GM19239 (cell line): ENCODE measurements at places on chromosomes 5 and 9.

DNA sequence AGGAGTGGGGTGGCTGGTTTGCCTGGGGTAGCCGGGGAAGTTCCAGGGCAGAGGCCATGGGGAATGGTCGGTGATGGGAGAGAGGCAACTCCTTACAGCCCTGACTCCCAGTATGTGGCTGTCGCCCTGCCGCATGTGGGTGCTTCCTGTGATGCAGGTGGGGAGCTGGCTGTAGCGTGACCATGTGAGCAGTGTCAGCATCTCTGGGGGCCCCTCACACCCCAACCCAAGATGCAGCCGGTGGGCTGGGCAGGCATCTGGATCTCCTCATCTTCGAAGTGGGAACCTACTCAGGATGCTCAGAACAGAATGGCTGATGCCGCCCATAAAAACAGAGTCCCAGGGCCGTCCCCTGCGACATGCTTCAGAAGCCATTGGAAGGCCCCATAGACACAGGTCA, 45.0 kb downstream of the BARX1 start:
- DNase-seq = no peak

DNA sequence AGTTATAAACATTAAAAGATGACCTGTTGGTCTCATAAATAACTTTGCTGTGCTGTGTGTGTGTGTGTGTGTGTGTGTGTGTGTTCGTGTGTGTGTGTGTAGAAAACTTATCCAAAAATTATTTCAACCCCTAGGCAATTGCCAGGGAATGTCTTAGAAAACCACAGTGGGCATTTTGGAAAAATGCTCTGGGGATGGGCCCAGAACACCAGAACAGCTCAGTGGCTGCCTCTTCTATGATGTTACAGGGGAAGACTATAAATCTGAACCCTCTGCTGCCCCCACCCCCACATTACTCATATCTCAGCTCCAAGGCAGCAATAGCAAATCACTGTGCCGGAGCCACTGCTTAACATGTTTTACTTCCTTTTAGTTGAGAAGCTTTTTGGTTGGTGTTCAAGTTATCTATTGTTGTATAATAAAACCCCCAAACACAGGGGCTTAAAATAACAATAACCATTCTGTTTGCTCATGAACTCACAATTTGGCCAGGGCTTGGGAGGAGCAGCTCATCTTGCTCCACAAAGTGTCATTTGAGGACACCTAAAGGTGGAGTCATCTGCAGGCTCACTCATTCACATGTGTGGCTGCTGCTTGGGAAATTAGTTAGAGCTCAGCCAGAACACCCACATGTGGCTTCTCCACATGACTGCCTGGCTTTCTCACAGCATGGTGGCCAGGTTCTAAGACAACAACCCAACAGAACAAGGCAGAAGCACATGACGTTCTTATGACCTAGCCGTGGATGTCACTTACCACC, 40.4 kb downstream of the ACTBL2 start:
- no peak for DNase-seq

- no peak for DNase-seq
Observed at GRCh38 chr5:91378752-91379211, 4.3 kb downstream of the ARRDC3 start.

DNA sequence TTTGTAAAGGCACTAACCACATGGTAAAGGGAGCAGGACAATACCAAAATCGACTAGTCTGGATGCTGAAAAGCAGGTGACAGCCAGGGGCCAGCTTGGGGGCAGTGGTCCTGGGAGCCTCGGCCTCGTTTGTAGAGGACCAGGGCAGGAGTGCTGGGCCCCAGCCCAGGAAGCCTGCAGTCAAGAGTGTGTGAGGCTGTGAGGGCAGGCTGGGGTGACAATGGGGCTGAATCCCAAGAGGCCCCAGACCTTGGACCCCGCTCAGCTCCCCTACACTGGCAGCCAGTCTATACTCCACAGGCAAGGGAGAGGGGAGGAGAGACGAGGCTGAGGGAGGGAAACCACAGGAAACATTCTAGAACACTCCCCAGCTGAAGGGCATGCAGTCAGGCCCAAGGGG, 2.6 kb upstream of the INPP5E start:
- no peak for DNase-seq

DNA sequence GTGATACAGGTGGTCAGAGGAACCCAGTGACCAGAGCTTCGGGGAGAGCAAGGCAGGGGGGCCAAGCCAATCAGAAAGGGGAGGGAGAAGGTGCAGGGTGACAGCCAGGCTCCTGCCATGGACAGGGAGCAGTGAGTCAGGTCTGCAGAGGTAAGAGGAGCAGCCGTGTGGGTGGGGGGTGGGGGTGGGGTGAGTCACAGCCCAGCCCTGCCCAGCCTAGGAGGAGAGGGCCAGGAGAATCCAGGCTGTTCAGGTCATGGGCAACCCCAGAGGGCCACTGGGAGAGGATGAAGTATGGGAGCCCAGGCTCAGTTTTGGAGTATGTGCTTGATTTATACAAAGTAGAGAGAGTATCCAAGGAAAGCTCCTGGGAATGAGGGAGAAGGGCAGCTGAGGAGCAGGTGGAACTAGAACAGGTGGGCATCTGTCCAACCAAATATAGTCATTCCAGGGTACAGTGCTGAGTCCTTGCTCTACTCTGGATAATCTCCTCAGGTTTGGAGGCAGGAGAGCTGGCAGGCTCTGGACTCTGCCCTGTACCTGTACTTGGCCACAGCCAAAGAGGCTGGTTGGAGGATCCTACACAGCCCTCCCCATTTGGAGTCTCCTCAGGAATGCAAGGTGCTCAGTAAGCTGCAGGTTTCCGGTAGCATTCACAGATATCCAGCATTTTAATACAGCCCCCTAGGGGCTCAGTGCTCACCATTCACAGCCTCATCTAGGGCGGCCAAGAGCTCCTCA, 1.6 kb downstream of the HBEGF start:
- no peak for DNase-seq

DNA sequence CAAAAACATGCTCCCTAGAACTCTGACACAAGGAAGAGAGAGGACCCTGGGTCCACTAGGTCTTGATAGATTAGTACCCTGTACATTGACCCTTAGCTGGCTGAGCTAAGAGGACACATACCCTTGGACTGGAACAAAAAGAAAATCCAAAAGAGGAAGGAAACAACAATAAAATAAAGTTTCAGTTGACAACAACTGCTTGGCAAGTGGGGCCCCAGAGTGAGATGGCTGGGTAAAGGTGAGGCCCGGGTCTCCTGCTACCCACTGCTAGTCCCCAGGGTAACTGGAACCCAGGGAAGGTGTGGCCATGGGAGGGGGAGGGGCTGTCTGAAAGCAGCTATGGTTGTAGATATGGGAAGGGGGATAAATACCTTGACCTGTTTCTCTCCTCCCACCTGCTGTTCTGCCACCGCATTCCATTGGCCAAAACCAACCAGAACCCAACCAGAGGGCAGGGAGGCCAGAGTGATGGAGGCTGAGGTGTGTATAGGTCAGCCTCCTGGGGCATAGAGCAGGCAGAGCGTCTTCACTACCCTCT, 11.7 kb downstream of the TAL2 start:
- no peak for DNase-seq

DNA sequence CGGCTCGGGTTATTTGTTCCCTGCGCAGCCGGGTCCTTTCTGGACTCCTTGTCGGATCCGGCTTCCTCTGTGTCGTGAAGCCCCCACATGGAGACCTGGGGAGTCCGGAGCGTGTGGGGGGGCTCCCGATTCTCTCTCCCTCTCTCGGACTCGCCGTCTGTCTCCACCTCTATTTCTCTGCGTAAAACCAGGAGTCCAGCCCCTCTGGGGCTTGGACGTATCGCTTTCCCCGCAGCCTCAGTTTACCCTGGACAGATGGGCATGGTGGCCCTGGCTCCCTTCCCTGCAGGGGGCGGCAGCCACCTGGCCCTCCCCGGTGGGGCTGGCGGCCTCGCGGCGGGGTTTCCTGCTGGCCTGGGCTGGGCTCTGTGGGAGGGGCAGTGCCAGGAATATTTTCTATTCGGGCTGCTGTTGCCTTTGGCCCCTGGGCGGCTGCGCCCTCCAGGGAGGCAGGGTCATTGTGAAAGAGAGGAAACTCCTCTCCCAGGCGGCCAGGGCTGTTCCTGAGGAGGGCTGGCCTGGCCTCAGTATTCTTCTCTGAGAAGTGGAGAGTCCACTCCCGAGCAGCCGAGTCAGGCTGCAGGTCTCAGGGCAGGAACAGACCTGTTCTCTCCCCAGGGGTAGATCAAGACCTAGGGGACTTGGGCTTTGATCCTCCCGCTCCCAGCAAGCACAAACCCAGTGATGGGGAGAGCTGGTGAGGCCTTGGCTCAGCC, 665 bp downstream of the ASS1 start:
- DNase-seq = no peak

- no peak for DNase-seq
Observed at GRCh38 chr9:130167927-130168326, 4.3 kb upstream of the NCS1 start.

DNA sequence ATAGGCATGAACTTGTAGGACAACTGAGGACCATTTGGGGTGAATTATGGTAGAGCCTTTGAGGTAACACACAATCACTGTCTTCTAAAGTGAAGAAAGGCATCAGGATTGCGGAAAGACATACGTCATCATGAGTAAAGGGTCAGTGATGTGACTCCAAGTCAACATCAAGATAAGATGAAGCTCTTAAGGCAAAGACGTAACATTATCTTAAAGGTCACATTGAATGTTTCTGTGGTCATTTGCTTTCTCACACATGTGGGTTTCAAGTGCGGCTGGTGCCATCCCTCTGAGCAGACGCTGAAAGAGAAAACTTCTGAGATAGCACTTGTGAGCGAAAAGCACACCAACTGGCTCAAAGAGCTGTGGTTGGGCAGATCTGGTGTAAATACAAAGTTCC, 63.3 kb upstream of the GRAMD2B start:
- no peak for DNase-seq

GRCh38 chr5:93589152-93589828, 6.3 kb downstream of the NR2F1 start:
- no peak for DNase-seq

DNA sequence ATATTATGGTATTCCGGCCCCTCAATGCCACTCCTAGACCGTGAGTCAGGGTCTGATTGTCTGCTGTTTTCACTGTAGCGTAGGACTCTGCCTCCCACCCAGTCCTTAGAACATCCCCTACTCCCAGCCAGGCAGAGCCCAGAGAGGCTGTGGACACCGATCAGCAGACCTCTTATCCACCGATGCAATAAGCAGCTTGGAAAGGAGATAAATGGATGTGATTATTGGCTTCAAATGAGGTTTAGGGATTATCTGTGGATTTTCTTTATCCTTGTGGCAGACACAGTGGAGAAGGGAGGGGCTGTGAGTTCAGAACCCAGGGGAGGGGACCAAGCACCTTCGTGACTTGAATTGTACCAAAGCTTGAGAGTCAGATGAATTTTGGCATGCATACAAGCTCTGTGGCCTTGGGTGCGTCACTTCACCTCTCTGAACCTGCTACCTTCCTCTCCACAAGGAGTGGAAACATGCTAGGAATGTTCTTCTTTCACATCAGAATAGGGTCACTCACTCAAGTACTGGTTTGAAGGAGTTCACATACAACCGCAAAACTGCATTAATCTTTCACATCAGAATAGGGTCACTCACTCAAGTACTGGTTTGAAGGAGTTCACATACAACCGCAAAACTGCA, 83.1 kb upstream of the CPLX2 start:
- no peak for DNase-seq

DNA sequence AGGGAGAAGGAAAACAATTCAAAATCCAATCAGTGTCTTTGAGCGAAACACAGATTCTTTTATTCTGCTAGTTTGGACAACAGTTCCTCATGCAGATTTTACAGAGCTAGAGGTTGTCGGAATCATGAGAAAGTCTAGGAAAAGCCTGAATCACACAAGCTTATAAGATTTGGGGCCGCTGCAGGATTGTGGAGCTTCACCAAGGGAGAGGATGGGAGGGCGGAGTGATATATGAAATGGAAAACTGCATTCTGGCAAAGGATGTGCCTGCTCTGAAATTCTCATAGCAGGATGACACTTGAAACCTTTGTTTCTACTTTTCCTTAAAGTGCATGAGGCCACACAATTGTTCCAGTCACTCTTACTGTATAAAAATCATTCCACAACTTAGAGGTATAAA, 134.3 kb downstream of the OR2K2 start:
- no peak for DNase-seq
